ENCODE measurements at places on chromosomes 2 and 18. TPM values are rescaled to one million over a fixed set of nuclear protein-coding genes. Genes with fewer than 3 reads are reported as not detected.

Gene SRD5A2
- not detected for polyA plus RNA-seq

Gene ITPRIPL1
- polyA plus RNA-seq = 2.0 TPM

Gene MYO7B
- polyA plus RNA-seq = 1.7 TPM

Gene FEV
- not detected for polyA plus RNA-seq

Gene METTL4
- 15.6 TPM for polyA plus RNA-seq

Gene MRPL19
- 33.3 TPM for polyA plus RNA-seq

Gene CHST9
- not detected for polyA plus RNA-seq

Gene PTPRM
- not detected for polyA plus RNA-seq

Gene TEKT4
- not detected for polyA plus RNA-seq

Gene CAPN13
- not detected for polyA plus RNA-seq

Gene KIF1A
- polyA plus RNA-seq = not detected

DNA sequence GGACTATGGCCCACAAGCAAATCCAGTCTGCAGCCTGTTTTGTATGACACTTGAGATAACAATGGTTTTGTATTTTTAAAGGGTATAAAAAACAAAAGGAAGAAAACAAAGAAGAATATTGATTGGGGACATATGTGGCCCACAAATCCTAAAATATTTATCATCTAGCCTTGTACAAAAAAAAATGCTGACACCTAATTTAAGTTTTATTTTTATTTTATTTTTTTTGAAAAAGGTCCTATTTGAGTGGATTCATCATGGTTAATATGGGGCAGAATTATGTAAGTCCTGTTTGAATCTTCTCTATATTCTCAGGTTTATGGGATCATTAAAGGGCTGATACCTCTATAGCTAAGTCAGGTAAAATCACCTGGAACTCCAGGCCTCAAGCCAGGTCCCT lies 525.7 kb downstream of the LRP1B start:
- no peak for DNase-seq

DNA sequence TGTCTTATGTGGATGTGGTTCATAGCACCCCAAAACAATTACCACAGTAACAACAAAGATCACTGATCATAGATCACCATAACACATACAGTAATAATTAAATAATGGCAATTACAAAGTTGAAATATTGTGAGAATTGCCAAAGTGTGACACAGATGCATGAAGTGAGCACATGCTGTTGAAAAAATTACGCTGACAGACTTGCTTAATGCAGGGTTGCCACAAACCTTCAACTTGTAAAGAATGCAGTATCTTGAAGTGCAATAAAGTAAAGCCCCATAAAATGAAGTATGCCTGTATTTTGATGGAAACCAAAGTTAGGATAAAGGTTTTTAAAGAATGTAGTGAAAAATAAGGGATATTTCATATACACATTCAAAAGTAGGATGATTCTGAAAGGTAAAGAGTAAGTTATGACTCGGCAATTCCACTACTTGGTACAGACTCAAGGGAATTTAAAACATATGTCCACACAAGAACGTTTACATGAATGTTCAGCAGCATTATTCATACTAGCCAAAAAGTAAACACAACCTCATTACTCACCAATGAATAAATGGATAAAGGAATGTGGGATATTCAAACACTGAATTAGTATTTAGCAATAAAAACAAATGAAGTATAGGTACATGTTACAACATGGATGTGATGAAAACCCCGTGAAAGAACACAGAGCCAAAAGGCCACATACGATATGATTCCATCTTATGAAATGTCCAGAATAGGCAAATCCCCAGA lies 61.6 kb downstream of the SCN9A start:
- no peak for DNase-seq

- no peak for DNase-seq
Observed at GRCh38 chr2:38148501-38148900, 72.5 kb upstream of the CYP1B1 start.

- peak; percentile 49 for DNase-seq
Observed at GRCh38 chr2:24164416-24164973, 10.4 kb upstream of the FAM228A start.

GRCh38 chr2:38274286-38275276 lies 102.5 kb downstream of the ATL2 start:
- DNase-seq = peak; percentile 24

GRCh38 chr2:241314226-241315092 lies 1.0 kb downstream of the HDLBP start:
- peak; percentile 16 for DNase-seq

GRCh38 chr2:203689426-203690116 lies 16.9 kb upstream of the CD28 start:
- peak; percentile 19 for DNase-seq

- DNase-seq = no peak
Observed at GRCh38 chr18:57776354-57776753, 26.8 kb downstream of the ATP8B1 start.

DNA sequence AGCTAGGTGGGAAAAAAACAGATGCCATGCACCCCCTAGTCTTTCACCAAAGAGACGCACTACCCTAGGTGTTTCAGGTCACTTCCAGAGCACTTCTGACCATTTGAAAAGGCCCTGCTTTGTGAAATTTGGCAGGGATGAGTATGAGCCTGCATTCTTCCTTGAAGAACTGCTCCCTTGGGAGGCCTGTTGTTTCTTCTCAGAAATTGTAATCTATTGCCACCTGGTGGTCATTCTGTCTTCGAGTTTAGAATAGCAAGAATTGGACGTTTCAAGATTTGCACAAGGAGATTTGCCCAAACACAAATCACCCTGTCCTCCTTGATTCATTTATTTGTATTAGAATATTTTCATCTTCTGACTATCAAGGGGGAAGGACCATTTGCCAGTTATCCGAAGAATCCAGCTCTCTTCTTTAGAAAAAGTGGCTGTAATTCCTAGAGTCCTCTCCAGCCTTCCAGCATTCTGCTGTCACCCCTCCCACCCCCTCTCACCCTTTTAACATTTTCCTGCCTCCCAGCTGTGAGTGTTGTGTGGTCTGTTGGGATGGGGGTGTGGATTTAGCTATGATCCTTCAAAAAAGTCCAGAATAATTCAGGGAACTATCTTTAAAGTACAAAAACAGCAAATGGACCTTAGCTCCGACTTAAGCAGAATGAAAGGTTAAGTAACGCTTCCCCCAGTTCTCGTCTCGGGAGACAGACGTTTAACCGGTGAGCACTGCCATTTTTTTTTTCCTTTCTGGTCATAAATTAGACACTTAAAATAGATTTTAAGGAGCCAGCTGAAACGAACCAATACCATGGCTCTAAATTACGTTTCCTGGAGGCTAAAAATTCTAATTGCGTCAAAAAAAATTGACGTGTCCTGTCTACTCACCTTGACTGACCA lies 3.7 kb upstream of the GAD1 start:
- peak; percentile 54 for DNase-seq

DNA sequence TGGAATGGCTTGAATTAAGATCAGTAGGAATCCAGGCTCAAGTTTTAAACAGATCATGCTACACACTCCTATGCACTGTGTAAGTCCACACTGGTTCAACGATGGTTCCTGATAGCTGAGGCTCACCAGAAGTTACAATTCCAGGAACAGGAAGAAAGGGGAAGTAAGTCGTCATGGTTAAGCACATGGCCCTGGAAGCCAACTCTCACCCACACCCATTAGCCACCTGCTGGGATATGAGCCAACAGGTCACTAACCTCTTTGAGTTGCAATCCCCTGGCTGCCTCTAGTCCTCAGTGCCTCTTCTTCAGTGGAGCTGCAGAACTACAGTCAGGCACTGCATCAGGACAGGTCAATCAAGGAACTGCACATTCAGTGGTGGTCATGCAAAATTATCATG lies 133.5 kb downstream of the TMEM182 start:
- no peak for DNase-seq

- DNase-seq = no peak
Observed at GRCh38 chr18:24727685-24728084, 267.2 kb downstream of the HRH4 start.

- DNase-seq = no peak
Observed at GRCh38 chr18:58671632-58672564, 633 bp downstream of the MALT1 start.

- DNase-seq = no peak
Observed at GRCh38 chr2:229909090-229909489, 12.7 kb downstream of the TRIP12 start.

- no peak for DNase-seq
Observed at GRCh38 chr2:199956062-199956380, 639 bp downstream of the MAIP1 start.

- DNase-seq = peak; percentile 72
Observed at GRCh38 chr2:127859712-127860085, 1.7 kb upstream of the POLR2D start.

DNA sequence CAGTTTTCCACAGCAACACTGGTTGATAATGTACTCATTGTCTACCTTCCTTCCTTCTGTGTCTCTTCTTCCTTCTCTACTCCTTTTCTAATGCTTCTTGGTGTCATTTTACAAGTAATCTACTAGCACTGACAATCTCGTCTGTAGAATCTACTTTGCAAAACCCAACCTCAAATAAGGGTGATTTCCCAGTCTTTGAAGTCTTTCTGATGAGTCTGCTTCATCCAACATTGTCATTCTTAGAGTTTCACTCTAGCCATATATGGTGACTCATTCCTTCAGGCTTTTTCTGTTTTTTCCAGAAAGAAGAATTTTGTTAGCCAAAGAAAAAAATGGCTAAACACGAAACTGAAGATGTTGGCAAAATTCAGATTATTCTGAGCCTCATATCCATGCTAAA lies 288.7 kb downstream of the MBD2 start:
- no peak for DNase-seq

DNA sequence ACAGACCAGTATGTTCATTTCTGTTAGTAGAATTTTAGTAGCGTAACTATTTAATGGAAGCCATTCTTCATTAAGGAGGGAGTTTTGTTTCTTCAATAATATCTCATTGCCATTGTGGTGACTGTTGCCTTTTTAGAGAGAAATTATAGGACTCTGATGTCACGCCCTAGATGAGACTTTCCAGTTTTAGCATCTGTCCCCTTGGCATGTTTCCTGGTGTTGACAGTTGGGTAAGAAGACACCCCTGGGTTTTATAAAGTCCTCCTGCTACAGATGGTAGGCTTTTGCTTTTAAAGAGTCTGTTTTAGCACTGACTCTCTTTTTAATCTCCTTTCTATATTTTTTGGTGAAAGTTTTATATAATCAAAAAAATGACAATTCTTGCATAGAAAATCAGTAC lies 41.9 kb downstream of the KCNJ3 start:
- DNase-seq = no peak

GRCh38 chr2:143000599-143000998 lies 123.1 kb downstream of the KYNU start:
- no peak for DNase-seq

GRCh38 chr2:152369176-152369860 lies 34.3 kb downstream of the FMNL2 start:
- DNase-seq = no peak

- no peak for DNase-seq
Observed at GRCh38 chr2:63679252-63679855, 90.6 kb downstream of the MDH1 start.

DNA sequence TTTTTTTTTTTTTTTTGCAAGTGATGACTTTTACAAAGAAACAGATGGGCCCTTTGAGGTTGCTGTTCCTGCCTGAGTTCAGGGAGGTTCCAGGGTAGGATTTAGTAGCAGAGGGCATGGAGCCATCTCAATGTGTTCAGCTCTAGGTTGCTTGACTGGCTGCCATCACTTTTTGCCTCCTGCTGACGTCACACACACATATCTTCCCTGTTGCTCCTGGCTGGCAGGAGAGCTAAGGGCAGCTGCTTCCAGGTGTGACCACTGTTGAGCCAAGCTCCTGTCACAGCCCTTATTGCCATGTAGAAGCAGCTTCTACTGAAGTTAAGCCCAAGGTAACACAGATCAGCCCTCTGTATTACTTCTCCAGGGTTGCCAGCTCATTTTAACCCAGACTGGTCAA lies 394.2 kb upstream of the SPRED2 start:
- no peak for DNase-seq

- DNase-seq = no peak
Observed at GRCh38 chr2:41948397-41948763, 99.4 kb upstream of the PKDCC start.

DNA sequence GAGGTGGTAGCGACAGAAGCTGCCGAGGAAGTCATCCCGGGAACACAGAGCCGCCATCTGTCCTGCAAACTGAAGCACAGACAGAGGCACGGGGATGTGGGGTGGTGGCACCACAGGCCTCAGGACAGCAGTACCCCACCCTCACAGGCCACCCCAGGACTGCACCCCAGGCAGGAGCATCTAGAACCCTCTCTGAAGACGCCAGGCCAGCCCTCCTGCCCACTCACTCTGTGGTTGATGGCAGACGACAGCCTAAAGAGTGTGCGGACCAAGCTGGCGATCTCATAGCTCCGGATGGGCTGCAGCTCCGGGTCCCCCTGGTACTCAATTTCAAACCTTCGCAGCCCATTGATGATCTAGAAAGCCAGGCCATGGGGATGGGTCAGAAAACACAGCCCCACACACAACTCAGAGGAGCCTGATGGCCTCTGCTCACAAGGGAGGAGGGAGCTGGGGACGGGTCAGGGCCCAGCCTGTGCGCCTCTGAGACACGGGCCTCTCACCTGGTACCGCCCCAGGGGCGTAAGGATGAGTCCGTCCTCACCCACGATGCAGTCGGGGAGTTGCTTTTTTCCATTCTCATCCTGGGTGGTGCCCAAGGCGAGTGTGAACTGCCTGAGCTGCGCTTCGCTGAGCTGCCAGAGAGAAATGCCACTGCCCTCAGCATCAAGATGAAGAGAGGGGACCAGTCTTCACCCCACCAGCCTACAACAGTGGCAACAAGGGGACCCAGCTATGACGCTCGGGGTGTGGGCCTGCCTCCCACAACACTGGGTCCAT lies 8.1 kb upstream of the CCDC74B start:
- DNase-seq = no peak

DNA sequence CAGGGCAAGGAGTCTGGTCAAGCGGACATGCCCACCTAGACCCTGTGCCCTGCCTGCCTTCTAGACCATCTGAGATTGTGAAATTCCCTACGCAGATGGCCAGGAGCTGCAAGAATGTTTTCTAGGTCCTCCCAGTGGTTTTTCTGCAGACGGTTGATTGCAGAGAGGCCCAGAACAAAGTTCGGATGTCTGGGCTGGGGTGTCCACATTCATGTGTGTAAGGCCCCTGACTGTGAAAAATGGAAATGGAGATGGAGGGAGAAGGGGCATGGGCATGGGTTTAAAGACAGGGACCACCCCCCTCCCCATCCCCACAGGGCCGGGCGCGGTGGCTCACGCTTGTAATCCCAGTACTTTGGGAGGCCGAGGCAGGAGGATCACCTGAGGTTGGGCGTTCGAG lies 11.8 kb downstream of the ARHGAP25 start:
- no peak for DNase-seq

Data from naive B cell (primary cell).